ENCODE measurements at places on chromosomes 12 and 14.

GRCh38 chr12:68863109-68863770 is 55.3 kb downstream of the MDM2 start:
- DNase-seq, result no peak

GRCh38 chr12:28017873-28018255 is 45.3 kb upstream of the PTHLH start:
- no peak for DNase-seq

- DNase-seq, result peak; percentile 8
Measured at GRCh38 chr12:48998497-48999353, 450 bp downstream of the DDN start.

DNA sequence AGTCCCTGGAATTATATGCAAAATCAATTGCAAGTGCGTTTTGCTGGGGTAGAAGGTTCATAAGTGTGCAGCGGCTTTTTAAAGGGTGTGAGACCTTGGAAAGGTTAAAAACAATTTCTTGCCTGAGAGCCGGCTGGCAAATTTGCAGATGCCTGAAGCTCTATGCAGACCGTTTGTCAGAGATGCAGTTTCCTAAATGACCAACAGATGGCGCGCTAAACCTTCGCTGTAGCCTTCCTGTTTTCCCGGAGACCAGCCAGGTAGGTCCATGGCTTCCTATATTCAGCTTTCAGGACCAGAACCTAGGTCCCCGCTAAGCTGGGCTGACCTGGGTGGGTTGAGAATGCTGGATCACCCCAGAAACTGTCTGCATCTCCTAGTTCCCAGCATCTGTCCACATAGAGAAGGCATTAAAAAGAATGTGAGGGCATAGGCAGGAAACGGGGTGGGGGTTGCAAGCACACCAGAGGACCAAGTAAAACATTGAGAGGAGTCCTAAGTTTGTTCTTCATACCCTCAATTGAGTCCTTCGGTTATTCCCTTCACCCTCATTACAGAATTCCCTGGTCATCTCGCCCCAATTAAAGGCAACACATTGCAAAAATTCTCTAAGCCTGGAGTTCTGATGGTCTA is 5.7 kb upstream of the NOS1 start:
- DNase-seq, result peak; percentile 48

- no peak for DNase-seq
Measured at GRCh38 chr12:66733839-66734238, 55.0 kb upstream of the GRIP1 start.

DNA sequence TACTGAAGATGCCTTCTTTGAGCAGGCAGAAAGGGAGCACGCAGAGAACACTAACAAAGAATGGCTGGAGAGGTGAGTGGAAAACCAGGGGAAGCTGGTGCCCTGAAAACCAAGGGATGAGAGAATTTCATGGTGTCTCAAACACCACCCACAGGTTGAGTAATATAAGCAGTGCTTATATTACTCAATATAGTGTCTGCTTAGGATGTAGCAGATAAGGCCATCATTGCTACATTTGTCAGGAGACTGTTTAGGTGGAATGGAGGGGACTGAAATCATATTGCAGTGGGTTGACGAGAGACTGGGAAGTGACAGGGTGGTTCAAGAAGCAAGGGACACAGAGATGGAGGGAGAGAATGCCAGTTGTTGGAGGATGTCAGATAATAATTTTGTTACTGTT is 20.6 kb downstream of the PKP2 start:
- DNase-seq, result no peak

DNA sequence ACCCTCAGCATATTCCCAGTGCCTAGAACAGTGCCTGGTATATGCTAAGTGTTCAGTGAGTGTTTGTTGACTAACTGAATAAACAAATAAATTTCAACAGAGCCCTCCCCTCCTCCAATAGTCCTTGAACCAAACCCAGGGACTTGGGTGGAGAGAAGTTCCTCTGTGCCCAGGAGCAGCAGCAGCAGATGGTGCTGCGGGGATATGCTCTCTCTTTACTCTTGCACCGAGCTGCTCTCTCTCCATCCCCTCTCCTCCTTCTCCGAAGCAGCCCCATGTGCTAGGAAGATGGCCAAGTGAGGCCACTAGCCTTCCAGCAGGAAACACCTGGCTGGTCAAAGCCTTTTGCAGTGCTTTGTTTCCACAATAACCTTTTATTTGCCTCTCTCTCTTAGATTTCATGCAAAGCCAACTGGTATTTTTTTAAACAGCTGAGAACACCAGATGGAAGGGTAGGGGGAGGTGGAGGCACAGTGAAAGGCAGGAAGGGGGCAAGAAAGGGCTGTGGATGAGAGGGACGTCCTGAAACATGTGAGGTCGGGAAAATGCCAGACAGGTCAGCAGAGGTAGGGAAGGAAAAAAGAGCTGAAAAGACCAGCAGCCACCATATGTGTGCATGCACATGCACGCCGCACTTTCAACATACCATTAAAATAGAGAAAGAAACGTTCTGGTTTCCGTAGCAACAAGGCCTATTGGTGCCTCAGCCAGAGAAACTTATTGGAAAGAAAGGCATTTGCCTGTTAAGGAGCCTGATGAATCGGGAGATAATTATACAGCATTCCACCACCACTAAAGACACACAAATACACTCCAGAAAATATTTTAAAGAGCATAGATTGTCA is 78.9 kb downstream of the EMP1 start:
- DNase-seq, result no peak

GRCh38 chr12:114480337-114481199 is 74.6 kb upstream of the TBX5 start:
- DNase-seq, result no peak

GRCh38 chr14:105093038-105093430 is 27.8 kb upstream of the GPR132 start:
- DNase-seq, result peak; percentile 41

- DNase-seq, result no peak
Measured at GRCh38 chr14:86911486-86911885, 1081.5 kb downstream of the GALC start.

DNA sequence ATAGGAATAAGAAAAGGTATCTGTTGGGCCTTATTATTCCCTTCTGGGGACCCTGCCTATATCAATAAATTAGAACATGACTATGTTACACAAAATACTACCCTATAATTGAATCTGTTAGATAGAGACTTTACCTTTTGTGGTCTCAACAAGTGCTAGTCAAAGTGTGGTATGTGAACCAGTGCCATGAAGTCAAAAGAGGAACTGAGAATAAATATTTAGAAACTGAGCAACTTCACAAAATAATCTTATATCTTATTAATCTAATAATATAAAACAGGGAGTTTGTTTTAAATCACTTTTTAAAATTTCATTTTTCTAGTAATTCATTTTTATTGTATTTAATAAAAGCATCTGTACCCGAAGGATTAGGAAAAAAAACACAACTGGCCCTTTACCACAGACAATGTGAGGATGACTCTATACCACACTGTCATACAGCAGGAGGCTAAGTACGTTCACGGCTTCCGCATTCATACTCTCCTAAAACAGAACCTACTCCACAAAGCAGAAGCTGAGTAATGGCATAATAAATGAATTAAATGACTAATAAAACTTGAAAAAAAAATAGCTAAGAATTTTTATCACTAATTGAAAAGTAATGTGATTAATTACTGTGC is 42.1 kb downstream of the SEC23A start:
- no peak for DNase-seq

DNA sequence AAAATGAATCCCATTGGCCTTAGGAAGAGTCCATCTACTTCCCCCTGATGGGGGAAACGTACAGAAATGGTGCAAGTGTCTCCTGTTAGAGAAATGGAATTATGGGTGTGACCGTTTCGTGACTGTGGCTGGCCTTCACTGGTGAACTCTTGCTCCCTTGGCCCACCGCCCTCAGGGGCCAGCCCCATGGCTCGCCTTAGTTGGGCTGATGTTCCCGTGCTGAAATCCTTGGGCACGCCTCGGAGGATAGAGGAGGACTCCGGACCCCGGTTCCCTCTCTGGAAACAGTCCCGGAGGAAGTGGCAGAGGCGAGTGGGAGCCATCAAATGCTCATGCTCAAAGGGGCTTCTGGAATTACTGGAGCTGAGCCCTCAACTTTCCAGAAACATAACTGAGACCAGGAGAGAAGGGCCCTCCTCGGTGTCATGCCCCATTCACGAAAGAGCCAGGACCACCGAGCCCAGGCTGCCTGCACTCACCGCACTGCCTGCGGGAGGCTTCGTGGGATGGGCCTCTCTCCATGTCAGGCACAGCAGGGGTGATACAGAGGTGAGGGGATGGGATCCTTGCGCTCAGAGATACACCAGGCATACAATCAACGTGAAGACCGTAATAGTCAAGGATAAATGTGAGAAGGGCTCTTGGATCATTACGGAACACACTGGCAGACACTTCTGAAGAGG is 10.1 kb upstream of the CACNA2D4 start:
- no peak for DNase-seq

GRCh38 chr12:89357297-89357730 is 5.0 kb upstream of the DUSP6 start:
- DNase-seq, result no peak

DNA sequence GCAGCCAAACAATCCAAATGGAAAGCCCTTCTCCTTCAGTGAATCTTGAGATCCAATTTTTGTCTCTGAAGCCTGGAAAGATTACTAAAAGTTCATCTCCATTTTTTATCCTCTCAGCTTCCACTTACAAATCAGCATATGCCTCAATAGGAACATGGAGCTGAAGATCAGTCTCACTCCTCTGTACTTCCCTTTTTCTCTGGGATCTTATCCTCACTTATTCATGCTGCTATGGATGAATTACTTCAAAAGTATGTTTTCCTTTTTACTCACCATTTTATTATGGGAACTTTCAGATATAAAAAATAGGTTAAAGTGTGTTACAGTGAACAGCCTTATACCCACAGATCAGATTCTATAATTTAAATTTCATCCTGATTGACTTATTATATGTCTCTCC is 14.4 kb upstream of the NTF3 start:
- no peak for DNase-seq

- DNase-seq, result no peak
Measured at GRCh38 chr12:114403011-114403689, 2.8 kb downstream of the TBX5 start.

DNA sequence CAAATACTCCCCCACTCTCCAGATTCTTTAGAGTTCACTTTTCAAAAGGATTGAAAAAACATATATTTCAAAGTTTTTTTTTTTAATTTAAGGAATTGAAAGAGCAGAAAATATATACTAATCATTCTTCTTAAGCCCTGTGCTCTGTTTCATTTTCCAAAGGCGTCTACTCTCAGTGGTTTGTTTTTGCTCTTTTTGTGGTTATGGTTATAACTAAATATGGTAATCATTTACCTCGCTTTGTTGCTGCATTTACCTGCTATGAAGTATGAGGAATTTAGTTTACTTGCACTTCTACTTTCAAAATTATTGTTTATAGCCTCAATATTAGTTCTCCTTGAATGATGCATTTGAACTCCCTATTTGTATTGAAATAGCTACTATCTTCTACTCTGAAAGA is 55.9 kb upstream of the LRRK2 start:
- DNase-seq, result no peak

GRCh38 chr12:89985935-89986334 is 277.3 kb upstream of the ATP2B1 start:
- no peak for DNase-seq

DNA sequence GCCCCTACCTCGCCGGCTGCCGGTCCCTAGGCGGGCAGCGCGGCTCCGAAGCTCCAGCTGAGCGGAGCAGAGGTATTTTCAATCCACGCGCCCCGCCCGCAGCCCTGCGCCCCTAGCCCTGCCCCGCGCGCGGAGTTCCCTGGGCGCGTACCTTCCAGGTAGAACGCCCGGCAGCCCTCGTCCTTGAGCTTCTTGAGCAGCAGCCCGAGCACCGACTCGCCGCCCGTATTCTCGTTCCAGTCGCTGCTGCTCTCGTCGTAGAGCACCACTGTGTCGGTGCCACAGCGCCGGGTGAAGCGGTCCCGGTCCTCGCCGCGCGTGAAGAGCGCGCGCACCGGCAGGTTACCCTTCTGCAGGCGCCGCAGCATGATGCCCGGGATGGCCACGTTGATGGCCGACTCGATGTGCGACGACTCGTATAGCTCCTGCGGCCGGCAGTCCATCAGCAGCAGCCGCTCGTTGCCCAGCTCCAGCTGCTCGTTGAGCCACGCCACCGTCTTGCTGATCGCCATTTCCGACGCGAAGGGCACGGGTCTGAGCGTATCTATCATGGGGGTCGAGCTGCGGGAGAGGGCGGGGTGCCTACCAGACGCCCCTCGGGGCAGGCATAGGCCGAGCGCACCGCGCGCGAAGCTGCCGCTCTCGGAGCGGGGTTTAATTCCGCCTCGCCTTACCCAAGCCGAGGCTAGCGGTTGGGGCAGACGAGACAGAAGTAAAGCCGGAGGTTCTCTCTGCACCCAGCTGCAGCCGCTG is 636 bp downstream of the DUSP6 start:
- DNase-seq, result peak; percentile 35

GRCh38 chr14:66444271-66444927 is 41.8 kb upstream of the CCDC196 start:
- DNase-seq, result peak; percentile 20

- DNase-seq, result no peak
Measured at GRCh38 chr12:27060740-27061139, 21.6 kb downstream of the C12orf71 start.

DNA sequence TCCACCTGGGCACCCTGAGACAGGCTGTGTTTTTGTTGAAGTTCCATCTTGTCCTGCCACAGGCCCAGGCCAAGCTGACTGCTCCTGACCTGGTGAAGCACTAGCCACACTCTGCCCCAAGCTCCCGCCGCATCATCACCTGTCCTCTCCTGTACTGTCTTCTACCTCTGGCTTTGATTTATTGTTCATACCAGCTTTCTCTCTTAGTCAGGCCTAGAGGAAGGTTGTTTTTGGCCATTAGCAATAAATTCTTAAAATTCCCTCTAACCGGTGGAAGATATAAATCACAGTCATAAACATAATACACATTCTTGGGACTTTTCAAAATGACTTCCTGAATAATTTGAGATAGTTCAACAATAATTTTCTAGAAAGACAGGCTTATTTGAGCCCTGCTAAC is 169.4 kb downstream of the DAD1 start:
- DNase-seq, result no peak

DNA sequence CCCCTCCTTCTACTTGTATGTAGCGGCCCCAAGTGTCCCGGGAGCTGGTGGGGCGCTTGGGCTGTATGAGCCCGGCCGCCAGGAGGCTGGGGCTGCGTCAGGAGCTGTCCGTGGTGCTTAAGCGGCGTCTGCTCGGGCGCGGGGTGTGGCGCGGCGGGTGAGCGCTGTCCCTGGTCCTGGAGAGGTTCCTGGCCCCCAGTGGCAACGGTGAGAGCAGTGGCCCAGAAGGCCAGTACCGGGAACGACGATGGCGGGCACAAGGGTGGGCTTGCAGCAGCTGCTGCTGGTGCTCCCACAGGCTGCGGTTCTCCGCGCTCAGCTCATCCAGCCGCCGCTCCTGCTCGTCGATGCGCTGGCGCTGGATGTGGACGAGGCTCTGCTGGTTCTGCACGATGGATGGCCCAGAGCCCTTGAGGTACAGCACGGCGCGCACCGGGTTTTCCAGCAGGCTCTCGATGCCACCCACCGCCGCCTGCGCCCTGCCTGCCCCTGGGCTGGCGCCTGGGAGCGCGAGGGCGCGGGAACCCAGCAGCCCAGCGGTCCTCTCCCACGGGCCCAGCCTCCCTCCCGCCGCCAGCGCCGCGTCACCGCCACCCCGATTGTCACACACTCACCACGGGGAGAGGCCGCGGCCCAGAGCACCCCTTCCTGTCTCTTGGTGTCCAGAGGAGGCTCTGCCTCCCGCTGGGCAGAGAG is 41.9 kb upstream of the FKBP4 start:
- peak; percentile 21 for DNase-seq

Data from HCEC 1CT (cell line).